ENCODE measurements at places on chromosomes 12 and 14.

DNA sequence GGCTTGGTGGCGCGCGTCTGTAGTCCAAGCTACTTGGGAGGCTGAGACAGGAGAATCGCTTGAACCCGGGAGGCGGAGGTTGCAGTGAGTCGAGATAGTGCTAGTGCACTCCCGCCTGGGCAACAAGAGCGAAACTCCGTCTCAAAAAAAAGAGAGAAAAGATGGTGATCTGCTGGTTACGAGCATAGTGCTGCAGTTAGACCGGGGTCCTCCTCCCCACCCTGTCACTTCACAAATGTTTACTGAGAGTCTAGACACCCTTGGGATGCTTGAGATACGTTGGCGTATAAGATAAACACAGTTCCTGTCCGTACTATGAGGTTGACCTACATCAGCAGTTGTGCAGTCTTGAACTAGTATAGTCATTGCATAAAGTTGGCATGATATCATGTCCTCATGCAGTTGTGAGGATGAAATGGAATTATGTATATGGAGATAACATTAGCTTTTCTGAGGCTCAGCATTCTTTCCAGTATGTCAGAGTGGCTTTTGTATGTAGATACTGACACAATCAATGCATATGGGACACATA is 787 bp downstream of the ACAD10 start:
- no peak for DNase-seq

- DNase-seq, result no peak
Observed at GRCh38 chr12:71007020-71007419, 86.5 kb upstream of the PTPRR start.

GRCh38 chr12:79618848-79619404 is 71.8 kb downstream of the PAWR start:
- no peak for DNase-seq

DNA sequence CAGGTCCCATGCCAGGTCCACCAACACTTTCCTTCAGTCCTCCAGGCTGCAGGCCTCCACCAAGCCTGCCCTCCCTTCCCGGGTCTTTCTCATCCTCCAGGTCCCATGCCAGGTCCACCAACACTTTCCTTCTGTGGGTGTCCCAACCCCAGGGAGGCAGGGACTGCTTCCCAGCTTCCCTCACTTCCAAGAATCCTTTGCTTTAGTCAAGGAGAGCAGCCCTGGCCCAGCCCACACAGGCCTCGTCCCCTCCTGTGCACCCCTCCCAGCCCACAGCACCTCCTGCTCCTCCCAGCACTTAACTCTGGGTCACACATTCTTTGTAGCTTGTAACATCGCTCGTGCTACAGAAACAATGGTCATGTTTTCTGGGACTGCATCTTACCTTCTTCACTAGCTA is 72.9 kb downstream of the TESC start:
- no peak for DNase-seq

- no peak for DNase-seq
Observed at GRCh38 chr14:104049576-104050240, 35.8 kb upstream of the ASPG start.

DNA sequence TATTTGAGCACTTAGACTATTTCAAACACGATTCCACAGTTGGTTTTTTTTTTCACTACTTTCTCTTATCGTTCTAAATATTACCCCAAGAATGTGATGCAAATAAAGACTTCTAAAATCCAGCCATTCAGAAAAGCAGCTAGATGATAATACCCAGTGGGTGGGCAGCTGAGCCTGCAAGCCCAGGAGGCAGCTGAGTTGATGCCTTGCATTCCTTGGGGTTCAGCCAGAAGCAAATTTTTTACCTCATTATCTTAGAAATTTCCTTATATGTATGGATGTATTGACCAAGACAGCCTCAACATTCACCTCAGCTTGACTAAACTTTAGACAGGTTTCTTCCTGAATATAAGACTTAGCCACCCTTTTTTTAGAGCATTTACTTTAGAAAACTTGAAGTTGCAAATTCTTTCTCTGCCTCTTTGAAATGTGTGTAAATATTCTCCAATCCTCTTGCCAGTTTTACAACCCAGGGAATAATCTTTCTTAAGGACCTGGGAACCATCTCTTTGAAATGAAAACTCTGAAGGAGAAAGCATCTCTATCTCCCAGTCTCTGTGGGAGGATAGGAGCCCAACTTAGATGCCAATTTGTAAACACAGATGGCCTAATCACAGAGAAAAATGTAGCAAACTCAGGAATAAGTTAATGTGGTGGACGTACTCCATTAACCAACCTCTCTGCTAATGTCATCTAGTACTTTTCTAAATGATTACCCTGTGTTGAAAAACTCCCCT is 52.2 kb upstream of the ANP32D start:
- no peak for DNase-seq

GRCh38 chr12:117572755-117573154 is 211.3 kb upstream of the NOS1 start:
- DNase-seq, result no peak

GRCh38 chr12:15168026-15168678 is 53.1 kb downstream of the RERG start:
- no peak for DNase-seq
